ENCODE measurements at places on chromosomes 7 and 10.

- DNase-seq: no peak
Measured at GRCh38 chr7:92709150-92709549, 119.0 kb upstream of the FAM133B start.

DNA sequence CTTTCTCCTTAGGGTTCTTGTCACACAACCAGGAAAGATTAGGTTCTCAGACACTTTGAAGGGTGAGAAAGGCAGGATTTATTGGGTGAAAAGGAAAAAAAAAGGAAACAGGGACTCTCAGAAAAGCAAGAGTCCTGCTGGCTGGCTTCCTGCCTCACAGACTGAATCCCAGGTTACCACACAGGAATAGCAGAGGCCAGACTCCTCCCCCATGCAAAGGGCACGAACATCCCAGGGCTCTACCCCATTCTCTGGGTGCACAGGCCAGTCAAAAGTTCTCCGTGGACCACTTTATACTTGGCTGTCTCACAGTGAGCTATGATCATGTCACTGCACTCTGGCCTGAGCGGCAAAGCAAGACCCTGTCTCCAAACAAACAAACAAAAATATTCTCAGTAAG lies 42.6 kb downstream of the HOXA1 start:
- no peak for DNase-seq

DNA sequence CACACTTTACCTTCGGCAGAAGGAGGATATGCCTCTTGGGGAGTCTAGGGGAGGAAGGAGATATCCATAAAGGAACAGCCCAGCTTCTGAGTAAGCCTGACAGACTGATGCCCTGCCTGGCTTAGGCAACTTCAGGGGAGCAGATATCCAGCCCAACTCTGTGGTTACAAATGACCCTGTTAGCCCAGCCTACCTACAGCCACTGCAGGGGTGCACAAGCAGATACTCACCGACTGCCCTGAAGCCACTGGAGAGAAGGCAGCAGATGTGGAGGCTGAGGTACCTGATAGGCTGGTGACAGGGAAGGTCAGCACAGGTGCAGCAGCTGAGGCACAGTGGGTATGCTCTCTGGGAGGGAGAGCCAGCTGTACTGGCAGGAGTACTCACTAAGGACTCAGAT lies 770.2 kb downstream of the GRID1 start:
- DNase-seq: no peak

DNA sequence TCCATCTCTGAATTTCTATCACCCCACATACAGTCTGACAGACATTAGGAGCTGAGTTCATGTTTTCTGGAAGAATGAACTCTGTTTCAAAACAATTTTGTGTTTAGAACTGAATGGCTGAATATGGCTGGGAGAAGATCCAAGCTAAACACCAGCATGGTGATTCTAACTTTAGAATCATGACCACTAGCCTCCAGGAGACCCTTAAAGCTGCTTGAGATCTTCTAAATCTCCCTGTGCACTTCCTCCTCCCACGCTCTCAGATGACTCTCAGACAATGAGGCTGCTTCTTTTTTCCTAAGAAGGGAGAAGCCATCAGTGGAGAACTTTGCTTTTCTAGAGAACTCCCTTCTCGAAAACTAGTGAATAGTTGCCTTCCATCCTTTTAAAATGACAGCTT lies 711.2 kb downstream of the GRID1 start:
- no peak for DNase-seq

DNA sequence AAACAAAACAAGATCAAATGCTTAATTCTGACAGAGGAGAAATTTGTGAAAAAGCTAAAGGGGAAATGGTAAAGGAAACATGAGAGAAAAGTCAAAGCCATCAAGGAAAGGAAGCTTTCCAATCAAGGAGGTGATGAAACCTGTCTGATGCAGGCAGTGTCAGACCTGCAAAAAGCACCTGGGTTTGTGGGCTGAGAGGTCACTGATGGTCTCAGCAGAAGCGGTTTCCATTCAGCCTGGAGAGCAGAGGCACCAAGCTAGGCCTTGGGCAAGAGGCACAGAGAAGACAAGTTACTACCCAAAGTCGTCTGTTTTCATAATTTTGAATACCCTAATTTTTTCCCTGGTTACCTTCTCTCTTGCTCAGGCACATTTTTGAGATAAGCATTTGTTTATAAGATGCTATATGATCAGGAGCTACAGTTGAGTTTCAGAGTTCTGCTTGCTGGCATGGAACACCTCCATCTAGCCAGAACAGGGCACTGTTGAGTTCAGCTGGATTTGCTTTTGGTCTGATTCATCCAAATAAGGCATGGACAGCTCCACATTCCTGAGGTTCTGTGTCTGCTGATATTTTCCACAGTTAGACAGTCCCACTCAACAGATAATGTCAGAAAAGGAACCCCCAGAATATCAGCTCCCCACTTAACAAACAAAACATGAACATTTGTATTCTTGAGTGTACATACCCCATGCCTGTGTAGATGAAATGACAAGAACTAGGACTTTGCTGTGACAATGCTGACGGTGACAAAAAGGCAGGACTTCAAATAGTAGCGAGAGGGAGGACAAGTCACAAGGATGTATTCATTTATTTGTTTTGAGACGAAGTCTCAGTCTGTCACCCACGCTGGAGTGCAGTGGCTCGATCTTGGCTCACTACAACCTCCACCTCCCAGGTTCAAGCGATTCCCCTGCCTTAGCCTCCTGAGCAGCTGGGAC lies 4.9 kb upstream of the PPIA start:
- DNase-seq: no peak

- no peak for DNase-seq
Measured at GRCh38 chr10:129870961-129871621, 93.0 kb downstream of the EBF3 start.

DNA sequence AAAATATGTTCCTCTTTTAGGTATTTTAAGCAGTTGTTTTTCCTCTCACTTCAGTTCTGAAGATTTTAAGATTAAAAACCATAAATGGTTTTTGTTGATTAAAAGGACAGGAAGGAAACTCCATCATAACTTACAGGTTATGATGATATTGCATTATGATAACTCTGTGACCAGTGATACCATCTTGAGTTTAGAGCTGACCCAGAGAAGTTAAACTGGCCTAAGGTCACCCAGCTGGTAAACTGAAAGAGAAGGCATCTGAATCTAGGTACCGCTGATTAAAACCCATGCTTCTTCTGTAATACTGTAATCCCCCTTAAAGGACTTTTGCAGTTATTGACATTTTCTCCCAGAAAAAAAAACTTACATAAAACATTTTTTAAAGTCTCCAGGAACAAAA lies 29.6 kb downstream of the LOXL4 start:
- no peak for DNase-seq

- no peak for DNase-seq
Measured at GRCh38 chr7:80935991-80936780, 17.3 kb upstream of the SEMA3C start.

DNA sequence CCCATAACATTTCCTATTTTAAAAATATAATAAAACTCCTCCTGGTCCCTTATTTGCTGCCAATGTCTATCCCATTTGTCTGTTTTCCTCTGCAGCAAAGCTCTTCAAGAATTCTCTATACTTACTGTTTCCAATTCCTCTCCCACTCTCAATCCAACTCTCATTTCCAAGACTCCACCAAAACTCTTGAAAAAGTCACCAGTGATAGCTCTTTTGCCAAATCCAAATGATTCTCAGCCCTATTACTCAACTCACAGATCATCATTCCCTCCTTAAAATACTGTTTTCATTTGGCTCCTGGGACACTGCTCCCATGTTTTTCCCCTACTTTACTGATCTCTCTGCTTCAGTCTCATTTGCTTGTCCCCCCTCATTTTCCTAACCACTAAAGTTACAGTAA lies 139.4 kb downstream of the HIBADH start:
- no peak for DNase-seq

- DNase-seq: no peak
Measured at GRCh38 chr10:80988755-80989154, 451.1 kb downstream of the SH2D4B start.

DNA sequence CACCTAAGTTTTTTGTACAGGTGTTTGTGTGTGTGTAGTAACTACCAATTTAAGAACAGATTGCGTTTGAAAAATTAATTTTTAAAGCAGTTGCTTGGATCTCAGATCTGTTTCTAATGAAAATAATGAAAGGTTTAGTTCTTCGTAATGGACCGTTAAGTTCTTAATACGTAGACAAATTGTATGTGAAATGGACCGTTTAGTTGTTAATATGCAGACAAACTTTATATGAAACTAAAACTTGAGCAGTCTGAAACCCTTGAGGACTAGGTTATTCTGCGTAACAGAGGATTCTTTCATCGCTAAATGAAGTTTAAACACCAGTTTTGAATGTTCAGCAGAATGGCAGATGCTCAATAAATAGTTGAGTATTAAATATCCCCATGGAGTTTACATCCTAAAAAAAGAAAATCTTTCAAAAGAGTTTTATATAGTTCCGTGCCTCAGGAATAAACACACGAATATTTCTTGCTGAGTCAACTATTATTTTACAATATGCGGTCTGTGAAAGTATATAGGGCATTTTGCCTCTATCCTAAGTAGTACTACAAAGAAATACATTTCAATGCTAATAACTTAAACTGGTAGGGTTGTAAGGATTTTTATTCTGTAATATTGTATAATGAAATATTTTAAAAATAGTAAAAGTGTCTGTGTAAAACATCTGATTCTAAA lies 1.2 kb downstream of the DBF4 start:
- no peak for DNase-seq

DNA sequence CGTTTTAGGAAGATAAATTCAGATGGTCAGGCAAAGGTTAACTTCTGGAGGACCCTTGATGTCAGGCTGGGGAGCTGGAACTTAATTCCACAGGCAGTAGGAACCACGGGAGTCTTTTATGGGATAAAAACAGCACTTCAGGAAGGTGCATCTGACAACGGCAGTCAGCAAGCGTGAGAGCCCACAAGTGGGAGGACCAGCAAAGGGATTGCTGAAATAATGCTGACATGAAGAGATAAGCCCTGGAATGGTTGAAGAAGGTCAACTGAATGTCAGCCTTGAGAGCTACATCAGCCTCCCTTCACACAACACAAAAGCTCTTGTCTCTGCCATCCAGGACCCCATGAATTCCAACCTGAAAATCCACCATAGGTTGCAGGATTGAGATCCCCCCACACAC lies 138.8 kb downstream of the SORCS1 start:
- DNase-seq: no peak

DNA sequence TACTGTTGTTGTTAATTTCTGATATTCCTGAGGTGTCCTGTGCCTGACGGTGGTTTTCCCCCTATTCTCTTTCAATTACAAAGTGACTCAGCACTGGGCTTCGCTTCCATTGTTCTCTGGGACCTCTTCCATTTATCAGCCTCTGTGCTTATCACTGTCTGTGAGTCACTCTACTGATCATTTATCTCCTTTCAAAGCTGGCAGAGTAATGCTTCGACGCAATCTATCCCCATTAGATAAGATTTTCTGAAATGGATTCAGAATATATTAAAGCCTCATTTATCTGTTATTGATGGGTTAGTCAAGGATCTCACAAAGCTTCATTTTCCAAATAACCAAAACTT lies 679.2 kb downstream of the SDK1 start:
- DNase-seq: no peak

DNA sequence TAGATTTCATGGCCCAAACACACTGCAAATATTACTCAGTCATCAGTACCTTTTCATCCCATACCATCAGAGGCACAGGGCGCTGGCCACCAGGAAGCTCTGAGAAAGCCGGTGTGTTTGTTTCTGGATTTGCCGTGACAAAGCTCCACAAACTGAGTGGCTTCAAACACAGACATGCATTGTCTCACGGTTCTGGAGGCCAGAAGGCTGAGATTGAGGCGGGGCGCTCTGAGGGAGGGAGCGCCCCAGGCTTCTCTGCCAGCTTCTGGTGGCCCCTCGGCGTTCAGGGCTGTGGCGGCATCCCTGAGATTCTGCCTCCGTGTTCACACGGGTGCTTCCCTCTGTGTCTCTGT lies 3.7 kb upstream of the TTYH3 start:
- no peak for DNase-seq

DNA sequence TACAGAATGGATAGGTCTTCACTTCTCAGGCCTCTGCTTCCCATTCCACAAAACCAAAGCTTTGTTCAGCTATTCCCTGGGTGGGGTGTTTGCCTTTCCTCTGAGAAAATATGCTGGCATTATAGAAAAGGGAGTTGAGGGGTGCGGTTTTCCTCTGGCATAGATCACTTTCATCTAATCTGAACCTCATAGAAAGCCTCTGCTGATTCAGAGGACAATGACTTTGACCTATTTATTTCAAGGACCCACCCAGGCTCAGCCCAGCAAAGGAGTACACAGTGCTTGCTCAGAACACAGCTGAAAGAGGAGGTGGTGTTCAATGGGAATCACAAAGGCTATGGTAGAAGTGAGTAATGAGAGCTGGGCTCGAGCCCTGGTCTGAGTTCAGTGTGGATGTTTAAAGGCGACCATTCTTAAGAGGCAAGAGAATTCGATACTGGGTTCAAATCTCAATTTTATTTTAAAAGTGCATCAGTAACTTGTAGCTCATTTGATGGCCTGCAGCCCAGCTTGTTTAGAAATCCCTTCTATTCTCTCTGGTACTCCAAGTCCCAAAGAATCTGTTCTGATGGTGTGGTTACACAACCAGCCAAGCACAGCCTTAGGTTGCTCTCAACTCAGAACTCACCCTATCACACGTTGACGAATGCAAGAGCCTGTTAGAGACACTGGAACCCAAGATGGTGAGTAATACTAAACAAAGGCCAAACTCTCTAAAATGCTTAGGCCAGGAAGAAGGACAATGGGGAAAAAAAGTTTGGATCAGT lies 1012.8 kb downstream of the LRMDA start:
- no peak for DNase-seq

- DNase-seq: no peak
Measured at GRCh38 chr10:96304230-96304629, at the start of gene DNTT. Gene DNTT (plus strand): TSS chr10:96304434. CDS start chr10:96304498, 64 bp downstream.

GRCh38 chr10:132096223-132096622 lies 30.5 kb downstream of the JAKMIP3 start:
- DNase-seq: no peak

DNA sequence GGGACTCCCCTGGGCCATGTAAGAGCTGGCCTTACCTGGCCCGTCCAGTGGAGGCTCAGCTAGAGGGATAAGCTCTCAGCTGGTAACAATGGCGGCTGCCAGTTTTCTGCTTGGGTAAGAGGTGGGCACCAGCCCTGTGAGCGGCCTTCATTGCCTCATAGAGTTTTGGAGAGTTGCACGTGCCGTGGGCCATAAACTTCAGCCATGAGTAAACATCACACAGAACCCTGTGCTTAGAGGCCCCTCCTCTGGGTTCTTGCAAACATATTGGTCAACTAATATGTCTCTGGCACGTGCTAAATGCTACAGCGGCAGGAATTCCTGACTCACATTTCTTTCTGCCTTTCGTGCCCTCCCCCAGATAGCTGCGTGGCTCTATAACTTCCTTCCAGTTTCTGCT lies 103.9 kb upstream of the LEP start:
- no peak for DNase-seq

GRCh38 chr7:65269150-65269856 lies 104.4 kb upstream of the ZNF92 start:
- DNase-seq: no peak

GRCh38 chr10:84550756-84551436 lies 222.5 kb downstream of the CCSER2 start:
- no peak for DNase-seq
